Effector memory CD4-positive, alpha-beta T cell (primary cell): ENCODE measurements at places on chromosomes 4 and X.
A peak's percentile ranks its signal among the peaks of the same experiment; 100 is the strongest.

DNA sequence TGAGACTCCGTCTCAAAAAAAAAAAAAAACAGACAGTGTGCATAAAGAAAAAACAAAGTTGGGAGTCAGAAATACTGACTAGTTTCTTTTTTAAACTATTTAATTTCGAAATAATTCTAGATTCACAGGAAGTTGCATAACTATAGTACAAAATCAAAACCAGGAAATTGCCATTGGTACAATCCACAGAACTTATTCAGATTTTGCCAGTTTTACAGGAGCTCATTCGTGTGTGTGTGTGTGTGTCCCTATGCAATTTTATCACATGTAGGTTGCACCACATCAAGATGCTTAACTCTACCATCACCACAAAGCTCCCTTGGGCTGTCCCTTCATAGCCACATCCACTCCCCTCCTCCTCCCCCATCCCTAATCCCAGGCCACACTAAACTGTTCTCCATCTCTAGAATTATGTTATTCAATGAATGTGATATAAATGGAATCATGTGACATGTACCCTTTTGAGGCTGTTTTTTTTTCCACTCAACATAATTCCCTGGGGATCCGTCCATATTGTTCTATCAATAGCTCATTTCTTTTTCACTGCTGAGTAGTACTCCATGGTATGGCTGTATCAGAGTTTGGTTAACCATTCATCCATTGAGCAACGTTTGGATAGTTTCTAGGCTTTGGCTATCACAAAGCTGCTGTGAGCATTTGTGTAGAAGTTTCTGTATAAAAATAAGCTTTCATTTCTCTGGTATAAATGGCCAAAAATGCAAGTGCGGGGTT, 16.3 kb upstream of the DDX3X start:
- no peak for DNase-seq

GRCh38 chr4:4521136-4521535, 20.7 kb downstream of the STX18 start:
- no peak for DNase-seq

GRCh38 chrX:49039598-49040375, 3.4 kb downstream of the TFE3 start:
- DNase-seq: peak; percentile 36

- DNase-seq: no peak
These were observed 23.1 kb upstream of the CAMK2D start for GRCh38 chr4:113784497-113785250.

DNA sequence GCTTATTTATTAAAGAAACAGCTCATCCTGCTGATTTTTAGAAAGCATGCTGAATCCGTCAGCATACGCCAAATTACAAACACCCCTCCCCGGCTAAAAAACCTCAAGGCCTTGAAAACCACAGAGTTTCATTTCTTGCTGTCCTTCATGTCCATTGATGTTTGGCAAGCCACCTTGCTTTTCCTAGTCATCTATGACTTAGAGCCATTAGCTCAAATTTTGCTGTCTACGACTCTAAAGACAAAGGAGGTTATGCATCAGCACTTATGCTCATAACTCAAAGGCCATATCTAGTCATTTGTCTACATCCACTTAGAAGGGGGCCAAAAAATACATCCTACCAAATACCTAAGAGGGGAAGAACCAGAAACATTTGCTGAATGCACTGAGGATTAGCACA, 925.1 kb downstream of the PCDH7 start:
- no peak for DNase-seq

- DNase-seq: no peak
These were observed 60.6 kb upstream of the FAT4 start for GRCh38 chr4:125254106-125254505.

DNA sequence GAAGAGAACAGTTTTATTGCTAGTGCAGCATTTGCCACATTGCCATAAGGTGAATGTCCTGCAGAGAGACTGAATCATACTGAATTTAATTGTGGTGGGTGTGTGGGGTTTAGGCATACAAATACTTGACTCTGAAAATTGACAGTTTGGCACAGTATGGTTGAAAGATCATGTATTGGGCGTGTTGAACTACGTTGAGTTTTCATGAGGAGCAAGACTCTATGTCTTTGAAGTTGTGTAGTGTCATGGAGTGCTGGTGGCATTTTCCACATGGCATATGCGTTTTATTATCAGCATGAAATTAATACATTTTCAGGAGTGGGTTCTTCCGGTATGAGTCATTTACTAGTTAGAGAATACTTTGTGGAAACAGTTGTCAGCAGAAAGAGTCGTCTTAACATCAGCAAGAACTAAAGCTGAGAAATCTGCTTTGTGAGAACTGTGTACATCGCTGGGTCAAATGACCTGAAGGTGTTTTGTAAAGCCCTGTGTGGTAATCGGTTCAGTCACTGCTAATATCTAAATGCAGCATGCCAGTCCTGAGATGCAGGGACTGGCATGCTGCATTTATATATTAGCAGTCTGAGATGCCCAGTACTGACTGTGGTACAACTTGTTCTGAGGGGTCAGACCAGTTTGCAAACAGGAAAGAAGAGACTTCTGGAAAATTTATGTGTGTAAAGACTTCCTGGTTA, 50.3 kb downstream of the ARHGAP10 start:
- DNase-seq: no peak

GRCh38 chr4:153222707-153223426, 18.6 kb downstream of the TRIM2 start:
- DNase-seq: no peak

DNA sequence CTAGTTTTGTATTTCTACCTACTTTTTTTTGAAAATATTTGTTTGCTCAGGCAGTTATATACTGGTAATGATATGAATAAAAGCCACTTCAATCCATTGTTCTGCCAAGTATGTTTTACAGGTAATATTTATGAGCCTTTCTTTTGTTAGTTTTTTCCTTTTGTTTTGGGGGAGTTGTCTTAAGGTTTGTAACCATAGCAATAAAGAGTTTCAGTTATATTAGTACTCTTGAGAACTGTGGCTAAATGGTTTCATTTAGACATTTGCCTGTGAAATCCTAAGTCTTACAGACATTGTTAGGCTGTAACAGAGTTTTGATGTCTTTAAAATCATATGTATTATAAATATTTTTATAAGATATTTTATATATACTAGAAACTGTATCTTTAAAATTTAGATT, 150.1 kb downstream of the DIPK2B start:
- no peak for DNase-seq

DNA sequence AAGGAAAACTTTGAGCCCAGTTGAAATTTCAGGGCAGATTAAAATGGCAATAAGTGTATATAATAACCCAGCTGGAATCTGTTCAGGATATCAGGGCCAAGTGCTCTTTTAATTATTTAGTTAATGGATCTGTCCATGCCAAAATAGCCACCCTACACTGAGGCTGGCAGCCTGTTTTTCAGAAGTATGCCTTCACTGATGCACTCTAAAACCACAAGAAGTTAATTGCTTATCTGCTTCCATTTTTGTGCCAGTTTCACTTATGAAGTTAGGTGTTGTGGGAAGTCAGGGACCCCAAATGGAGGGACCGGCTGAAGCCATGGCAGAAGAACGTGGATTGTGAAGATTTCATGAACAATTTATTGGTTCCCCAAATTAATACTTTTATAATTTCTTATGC, 960.3 kb downstream of the C4orf33 start:
- DNase-seq: no peak

DNA sequence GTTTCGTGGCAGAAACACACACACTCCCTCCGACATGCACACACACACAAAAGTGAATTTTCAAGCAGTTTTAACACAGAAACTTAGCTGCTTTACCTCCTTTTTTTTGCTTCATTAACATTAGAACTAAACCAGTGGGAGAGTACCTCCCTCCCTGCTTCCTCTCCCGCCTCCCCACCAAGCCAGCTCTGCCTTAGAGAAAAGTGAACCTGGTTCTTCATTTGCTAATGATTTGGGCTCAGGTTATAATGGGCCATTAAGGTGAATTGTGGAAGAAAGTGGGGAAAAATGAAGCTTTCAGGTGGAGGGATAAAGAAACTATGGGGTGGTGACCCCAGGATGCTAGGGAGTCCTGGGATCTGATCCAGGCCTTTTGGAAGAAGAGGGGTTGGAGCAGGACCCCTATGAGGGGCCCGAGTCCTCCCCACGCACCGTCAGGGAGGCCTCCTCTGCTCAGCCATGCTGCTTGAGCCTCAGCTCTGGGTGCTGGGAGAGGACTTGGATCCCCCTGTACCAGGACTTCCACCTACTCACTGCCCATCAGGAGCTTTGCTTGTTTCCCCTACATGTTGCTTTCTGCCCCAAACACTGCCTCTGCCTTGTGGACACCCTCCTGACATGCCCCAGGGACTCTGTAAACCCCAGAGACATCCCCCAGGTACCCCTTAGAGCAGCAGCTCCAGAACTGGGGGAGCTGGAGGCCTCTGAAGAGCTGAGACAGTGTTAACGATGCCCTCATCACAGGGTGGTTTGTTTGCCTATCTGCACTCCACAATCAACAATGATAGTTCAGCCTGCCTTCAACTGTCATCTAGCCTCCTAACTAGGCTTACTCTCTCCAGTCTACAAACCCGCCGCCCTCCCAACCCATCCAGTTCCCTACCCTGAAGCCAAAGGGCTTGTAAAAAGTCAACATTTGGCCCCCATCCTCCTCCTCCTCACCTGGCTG, 6.5 kb upstream of the JADE1 start:
- no peak for DNase-seq

DNA sequence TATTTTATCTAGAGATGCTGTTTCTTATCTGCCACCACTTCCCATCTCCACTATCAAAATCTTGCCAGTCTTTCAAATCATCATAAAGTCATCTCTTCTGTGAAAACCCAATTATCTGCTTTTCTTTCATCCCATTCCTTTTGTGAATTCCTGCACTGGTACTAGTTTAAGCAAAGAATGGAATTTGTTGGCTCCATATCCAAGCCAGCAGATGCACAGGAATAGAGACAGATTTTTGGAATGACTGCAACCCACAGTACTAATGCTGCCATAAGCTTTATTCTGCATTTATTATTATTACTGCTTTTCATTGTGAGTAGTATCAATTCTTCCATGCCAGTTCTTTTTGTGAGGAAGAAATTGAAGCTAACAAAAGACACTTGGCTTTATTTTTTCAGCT, 616.7 kb downstream of the RAPGEF2 start:
- no peak for DNase-seq

DNA sequence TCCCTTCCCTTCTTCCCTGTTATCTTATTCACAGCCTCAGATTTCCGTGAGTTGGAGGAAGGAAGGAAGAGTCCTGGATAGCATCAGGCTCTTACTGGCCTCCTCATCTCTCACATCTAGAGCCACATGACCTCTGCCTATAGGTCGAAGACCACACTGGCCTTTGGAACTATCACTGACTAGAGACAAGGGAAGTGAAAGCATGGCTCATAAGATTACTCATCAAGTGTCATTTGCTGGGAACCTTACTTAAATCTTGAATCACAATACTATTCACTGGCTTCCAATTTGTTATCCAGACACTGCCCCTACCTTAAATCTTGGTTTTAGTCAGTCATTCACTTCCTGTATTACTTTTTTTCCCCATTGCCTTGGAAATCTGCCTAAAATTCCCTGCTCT, 61.6 kb upstream of the MTMR8 start:
- DNase-seq: no peak
